ENCODE measurements at places on chromosomes 4 and X.

DNA sequence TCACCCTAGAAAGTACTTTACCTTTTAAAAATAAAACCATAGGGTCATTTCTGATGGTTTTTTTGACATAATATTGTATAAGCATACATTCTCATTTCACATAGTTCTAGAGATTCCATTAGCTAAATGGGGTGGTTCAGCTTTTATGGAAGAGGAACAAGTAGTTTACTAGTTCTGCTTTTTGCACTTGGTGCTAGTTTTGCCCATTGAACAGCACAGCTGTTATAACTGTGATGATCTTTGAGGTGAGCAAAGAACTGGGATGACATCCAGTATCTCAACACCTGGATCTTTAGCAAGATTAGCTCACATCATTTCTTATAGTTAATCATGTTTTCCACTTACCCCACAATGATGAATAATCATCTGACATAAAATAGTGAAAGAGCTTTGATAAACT lies 40.9 kb downstream of the MOB1B start:
- DNase-seq = no peak

DNA sequence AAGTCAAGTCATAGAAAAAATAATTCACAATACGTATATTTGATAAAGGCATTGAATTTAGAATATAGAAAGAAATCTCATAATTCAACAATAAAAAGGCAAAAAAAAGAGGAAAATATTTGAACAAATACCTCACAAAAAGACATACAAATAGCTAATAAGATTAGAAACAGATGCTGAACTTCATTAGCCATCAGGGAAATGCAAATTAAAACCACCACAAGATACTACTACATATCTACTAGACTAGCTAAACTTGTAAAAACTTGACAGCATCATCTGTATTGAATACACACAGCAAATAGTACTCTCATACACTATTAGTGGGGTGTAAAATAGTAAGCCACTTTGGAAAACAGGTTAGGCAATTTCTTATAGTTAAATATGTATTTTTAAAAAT lies 128.7 kb upstream of the TLL1 start:
- no peak for DNase-seq

- no peak for DNase-seq
Measured at GRCh38 chrX:46704767-46705386, 54.0 kb downstream of the SLC9A7 start.

DNA sequence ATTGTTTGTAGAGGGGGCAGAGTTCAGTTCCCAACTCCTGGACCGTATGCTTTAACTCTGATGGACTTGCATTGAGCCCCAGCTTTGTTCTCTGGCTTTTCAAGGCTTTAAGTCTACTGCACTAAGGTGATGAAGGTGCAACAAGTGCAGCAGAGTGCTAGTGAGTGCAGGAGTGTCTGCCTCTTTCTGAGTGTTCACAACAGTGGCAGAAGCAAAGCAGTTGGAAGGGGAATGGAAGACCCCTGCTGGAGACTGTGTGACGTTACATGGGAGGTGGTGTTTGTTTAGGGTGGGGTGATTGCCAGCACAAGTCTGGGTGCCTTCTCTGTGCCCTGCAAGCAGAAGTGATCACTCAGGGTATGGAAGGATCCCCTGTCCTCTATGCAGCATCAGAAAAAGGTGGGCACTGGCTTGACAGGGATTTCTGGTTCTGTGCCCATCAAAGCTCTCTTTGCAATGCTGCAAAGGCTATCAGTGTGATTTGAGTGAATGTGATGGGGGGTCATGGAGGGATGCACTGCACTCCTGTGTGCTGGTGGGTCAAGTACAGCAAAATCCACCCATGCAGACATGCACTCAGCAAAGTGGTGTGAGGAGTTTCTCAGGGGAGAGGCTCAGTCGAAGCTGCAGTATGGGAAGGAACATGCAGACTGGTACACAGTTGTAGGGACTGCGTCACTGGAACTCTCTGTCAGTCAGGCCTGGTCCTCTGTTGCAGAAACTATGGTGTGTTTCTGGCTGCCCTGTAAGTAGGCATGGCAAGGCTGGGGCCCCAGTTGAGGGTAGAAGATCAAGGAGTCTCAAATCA lies 70.9 kb upstream of the UGT2B7 start:
- no peak for DNase-seq

Data from stimulated activated CD4-positive, alpha-beta T cell treated with anti-CD3 and anti-CD28 coated beads, Interleukin-1b, Interleukin-23, amount 100 ng/mL, for 1 hour (primary cell).